ENCODE measurements at places on chromosomes 3 and 15.

DNA sequence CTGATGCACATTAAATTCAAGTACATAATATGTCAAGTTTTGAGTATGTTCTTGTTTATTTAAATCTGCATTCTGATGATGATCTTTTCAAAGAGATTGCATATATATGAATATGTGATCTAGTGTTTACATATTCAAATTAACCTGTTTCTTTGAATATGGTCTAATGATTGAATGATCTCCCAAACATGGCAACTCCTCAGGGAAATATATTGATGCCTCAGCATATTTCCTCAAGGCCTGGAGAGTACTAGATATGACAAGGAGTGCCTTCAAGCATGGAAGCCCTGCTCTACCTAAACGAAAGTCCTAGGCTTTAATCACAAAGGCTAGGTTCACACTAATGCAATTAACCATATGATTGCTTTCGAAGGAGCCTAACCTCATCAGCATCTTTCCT is 532.8 kb downstream of the ZIC1 start:
- DNase-seq = no peak

- no peak for DNase-seq
Measured at GRCh38 chr3:169062501-169062900, 601.0 kb downstream of the MECOM start.

DNA sequence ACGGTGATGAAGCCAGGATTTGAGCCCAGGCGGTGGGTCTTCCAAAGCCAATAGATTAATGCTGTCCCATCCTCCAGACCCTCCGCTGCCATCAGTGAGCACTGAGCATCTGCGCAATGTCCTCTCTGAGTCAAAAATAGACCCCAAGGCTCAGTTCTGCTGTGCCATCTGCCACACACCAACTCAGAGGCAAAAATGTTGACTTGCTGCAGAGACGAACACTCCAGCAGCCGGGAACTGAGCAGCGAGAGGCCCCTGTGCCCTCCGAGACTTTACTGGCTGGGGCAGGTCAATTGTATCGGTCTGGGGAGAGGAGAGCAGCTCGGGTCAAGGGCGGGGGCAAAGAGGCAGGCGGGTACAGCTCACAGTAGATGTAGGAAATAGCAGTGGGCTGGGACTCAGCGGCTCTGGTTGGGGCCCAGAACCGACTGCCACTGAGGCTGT is 41.5 kb upstream of the ATP2B2 start:
- DNase-seq = no peak

- DNase-seq = no peak
Measured at GRCh38 chr15:80526556-80527340, 122.6 kb downstream of the ARNT2 start.

- no peak for DNase-seq
Measured at GRCh38 chr15:69668963-69669362, 216.3 kb downstream of the RPLP1 start.

- no peak for DNase-seq
Measured at GRCh38 chr3:15623535-15624440, 22.2 kb downstream of the BTD start.

DNA sequence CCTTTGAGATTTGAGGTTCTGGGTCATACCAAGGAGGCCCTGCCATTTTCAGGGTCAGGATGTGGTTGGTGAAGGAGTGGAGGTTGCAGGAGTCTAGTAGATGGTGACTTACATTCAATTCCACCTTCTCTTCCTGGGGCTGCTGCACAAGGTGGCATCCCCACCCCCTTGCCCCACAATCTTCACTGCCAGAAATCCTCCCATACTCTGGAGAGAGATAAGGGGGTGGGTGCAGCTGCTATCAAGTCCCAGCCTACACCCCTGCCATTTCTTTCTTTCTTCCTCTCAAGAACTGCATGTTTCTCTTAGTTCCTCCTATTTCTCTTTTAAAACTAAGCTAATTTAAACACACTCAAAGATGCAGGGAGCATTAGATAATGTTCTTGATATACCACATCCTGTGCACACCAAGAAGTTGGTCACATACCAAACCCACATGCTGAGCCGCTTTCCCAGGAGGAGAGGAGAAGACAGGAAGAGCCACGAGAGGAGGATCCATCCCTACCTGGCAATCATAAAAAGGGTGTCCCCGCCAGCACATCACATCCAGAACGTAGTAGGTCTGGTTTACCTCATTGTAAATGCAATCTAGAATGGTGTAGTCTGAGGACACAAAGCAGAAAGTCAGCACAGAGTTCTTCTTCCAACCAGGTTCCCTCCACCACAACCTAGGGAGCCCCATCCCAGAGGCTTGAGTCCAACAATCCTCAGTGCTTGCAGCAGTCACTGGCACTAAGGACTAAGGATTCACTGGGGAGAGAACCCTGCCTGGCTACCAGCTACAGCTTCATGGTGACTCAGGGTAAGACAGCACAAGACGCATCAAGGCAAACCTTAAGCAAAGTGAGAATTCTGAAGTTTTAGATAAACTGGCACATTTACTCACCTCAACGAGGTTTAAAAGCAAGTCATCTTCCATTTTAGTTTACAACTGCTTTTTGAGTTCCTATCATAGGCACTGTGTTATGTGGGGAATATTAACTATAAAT is 18.5 kb downstream of the SNUPN start:
- no peak for DNase-seq

DNA sequence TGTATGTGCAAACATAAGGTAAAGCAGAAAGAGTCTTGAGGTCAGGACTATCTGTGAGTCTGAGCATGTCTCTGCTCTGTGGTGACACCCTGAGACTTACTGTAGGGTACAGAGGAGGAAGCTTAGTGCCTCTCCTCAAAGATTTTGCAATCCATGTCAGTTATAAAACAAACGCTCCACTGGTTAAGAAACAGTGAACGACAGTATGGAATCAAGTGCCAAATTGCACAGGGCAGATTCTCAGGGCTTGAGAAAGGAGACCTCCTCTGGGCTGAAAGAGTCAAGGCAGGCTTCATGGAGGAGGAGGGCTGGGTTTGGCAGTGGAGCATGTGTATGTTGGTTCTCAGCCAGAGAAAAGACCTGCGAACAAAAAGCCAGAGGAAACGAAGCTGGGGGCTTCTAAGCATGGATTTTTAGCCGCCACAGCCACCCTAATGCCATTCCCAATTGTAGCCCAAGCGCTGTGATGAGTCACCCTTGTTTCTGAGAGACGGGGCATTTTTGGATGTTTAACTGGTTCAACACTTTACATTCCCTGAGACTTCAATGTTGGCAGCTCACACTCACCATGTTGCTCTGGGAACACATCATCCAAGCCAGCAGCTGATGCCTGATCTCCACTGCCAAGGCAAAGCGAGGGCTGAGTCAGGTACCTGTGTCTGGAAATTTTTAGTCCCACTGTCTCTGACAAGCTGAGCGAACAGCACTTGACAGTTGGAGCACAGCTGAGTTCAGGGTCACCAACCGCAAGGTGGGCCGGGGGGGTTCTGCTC is 3.4 kb upstream of the DGKG start:
- no peak for DNase-seq

DNA sequence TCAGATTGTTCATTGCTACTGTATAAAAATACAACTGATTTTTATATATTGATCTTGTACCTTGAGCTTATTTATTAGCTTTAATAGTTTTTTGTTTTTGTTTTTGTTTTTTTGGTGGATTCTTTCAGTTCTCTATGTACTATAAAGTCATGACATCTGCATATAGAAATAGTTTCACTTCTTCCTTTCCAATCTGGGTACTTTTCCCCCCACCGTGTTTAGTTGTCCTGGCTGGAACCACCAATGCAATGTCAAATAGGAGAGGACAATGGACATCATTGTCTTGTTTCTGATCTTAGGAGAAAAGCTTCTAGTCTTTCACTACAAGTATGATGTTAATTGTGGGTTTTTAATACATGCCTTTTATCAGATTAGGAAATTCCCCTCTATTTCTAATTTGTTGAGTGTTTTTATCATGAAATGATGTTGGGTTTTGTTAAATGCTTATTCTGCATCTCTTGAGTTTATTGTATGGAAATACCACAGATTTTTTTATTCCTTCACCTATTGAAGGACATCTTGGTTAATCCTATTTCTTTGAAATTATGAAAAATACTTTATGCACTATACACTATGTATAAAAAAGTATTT is 2.8 kb upstream of the XCR1 start:
- no peak for DNase-seq

DNA sequence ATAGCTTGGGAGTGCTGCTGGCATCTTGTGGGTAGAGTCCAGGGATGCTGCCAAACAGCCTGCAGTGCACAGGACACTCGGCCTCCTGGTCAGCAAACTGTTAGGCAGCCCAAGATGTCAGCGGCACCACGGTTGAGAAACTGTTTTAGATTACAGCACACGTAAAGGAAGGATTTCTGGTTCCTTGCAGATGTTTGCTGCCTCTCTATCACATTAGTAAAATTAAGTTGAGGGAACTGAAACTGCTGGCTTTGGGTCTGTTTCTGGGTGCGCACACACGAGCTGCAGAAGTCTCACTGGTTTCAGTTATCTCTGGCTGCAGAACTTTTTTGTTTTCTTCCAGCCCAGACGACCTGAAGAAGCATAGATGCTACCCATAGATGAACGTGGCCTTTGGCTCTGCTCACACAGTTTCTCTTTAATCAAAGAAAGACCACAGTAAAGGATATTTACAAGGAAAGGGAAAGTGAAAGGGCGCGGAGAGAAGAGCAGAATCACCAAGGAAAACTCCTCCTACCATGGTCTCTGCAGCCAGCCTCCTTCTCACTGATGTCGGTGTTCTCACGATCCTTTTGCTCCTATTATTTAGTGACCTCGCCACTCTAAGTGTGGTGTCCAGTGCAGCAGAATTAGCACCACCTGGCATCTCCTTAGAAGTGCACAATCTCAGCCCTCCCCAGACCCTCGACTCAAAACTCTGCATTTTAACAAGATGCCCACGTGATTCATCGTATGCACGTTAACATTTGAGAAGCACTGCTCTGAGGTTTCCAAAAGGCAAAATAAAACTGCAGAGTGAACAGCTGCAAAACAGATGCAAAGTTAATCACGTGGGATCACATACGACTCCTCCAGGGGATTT is 50.6 kb upstream of the AKAP13 start:
- DNase-seq = no peak

DNA sequence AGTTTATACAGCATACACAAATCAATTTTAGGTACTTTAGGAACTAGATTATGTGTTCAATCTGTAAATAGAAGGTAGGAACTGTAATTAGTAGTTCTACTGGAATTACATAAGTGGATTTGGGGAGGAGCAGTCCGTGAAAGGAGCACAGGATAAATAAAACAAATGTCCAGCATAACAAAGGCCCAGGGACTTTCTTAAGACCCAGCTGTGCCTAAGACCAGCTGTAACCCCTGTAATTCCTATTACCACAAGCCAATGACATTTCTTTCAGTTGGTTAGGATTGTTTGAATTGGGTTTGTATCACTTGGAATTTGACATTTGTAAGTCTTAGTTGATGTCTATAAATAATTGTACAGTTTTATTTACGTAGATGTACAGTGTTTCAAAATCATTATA is 4.8 kb upstream of the ZBTB20 start:
- no peak for DNase-seq

- DNase-seq = no peak
Measured at GRCh38 chr3:42098171-42098570, 7.0 kb downstream of the TRAK1 start.

Measured in SK-N-MC (cell line).